Kidney capillary endothelial cell (primary cell): ENCODE measurements at places on chromosomes 4 and X.
A peak's percentile ranks its signal among the peaks of the same experiment; 100 is the strongest.

DNA sequence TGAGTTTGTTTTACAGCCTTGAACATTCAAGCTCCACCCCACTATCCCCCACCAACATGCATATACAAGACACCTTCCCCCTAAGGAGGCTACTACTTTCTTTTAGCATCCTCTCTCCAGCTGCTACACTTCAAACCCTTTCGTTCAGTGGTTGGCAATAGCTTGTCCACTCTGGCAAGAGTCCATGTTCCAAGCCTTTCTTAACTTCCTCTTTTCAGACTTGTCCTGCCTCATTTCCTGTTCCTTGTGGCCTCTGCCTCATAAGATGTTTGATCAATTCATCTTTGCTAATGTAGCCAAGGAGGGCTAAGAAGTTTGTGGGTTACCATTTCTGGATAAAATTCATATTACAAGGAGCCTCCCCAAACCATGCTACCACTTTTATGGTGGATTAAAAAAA lies 20.8 kb upstream of the ZCCHC12 start:
- DNase-seq: no peak

DNA sequence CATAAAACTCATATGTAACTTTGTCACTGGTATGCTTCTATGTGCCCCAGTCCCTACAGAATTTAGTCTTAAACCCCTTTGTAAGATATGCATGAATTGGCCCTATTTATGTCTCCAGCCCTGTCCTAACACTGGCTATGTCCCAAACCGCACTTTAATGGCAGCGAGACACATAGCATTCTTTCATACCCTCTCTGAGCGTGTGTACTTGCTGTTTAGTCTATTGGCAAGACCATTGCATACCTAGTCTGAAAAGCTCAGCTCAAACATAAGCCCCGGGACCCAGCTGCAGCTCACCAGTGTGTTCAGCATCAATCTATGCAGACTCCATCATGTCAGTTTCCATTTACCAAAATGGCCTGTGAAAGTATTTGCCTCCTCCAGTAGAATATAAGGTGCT lies 1018.4 kb upstream of the TENM3 start:
- no peak for DNase-seq

- DNase-seq: no peak
These were observed 45.0 kb upstream of the TNIP3 start for GRCh38 chr4:121209171-121209570.

DNA sequence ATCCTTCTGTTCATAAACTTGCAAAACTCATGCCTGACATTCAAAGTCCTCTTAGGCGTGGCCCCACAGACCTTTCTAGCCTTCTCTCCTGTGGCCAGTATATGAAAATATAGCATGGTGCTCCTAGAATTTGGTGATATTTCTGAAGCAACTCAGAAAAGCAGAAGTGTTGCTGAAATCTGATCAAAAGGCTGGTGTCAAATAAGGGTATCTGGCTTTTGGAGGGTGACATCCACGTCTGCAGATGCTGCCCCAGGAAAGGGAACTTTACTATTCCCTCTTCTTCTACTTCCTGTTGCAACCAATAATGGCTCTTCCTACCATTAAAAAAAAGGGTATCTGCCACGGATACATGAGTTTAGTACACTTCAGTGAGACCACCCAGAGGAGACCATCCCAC lies 83.9 kb upstream of the RPS6KA3 start:
- DNase-seq: no peak

DNA sequence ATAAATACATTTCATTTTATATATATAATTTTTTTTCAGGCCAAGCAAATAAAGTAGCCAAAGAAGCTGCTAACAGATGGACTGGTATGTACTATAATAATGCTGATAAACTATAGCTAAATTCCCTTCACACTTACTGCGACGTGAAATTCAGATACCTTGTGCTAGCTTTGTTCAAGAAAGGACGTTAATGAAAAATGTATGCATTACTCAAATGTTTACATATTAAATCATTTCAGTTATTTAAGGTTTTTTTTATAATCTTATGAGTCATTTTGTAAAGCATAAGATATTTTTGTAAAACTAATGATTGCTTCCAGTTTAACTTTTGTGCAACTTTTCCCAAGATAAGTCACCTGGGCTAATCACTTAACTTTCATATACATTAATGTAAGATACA lies 57.2 kb upstream of the TMEM131L start:
- DNase-seq: no peak

- peak; percentile 97 for DNase-seq
These were observed 38.9 kb downstream of the PRIMPOL start for GRCh38 chr4:184688447-184688846.

- DNase-seq: no peak
These were observed 34.9 kb upstream of the STK26 start for GRCh38 chrX:131988236-131988635.

DNA sequence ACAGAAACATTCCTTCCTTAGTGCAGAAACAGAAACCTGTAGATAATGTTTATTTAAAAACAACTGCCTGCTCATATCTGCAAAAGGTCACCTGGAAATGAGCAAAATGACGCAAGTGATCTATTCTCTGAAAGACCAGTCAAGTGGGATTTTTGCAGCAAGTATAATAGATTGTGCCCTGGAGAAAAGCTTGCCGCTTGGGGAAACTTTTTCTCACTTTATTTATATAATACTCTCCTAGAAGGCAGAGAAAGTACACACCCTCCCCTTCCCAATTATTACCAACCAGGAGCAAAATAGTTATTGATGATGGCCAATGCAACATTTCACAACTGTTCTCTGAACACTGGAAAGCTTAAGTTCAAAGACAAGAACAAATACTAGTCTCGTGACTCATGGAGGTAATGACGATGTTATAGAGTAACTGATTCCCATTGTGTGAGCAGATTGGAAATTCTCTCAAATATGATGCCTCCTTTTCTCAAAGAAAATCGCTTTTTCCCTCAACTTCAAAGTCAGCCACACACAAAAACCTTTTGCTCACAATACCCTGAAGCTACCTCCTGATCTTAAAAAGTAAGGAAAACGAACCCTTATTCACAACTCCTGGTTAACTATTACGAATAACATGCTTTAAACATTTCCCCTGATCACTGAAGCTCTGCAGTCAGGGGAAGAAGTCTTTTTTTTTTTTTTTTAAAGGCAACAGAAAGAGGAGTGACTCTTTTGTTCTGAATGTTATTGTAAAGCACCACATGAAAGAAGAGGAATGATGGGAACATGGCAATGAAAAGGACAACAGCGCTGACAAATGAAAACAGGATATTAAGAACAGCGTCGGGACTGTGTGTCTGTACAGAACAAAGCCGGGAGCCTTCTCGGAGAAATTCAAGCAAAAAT lies 41.0 kb downstream of the MID1 start:
- peak; percentile 57 for DNase-seq

GRCh38 chr4:7773401-7774180 lies 166.1 kb downstream of the AFAP1 start:
- no peak for DNase-seq

DNA sequence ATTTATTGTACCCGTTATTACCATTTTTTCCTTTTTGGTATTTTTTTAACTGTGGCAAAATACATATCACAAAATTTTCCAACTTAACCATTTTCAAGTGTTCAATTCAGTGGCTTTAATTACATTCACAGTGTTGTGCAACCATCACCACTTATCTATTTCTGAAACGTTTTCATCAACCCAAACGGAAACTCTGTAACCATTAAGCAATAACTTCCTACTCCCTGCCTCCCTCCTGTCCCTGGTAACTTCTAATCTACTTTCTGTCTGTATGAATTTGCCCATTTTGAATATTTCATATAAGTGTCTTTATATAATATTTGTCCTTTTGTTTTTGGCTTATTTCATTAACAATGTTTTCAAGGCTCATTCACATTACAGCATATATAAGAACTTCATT lies 57.4 kb upstream of the MSN start:
- DNase-seq: no peak

- DNase-seq: no peak
These were observed 5.1 kb upstream of the FAT1 start for GRCh38 chr4:186728631-186729271.

GRCh38 chr4:74858921-74859562 lies 64.7 kb upstream of the BTC start:
- DNase-seq: no peak

DNA sequence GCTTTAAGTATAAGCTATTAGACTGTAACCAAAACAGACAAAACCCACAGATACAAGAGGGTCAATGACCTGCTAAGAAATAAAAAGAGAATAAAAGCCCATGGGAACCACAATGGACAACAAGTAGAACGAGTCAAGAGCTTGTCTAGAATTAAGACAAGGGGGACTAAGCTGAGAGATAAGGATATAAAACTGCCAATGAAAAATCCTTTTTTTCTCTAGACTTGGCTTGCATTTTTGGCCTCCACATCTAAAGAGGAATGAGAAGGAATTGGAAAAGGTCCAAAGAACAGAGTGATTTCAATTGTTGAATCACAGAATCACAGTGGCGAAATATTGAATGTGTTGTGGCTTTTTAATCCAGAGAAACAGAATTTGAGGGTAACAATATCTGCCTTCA lies 135.7 kb downstream of the QDPR start:
- no peak for DNase-seq

DNA sequence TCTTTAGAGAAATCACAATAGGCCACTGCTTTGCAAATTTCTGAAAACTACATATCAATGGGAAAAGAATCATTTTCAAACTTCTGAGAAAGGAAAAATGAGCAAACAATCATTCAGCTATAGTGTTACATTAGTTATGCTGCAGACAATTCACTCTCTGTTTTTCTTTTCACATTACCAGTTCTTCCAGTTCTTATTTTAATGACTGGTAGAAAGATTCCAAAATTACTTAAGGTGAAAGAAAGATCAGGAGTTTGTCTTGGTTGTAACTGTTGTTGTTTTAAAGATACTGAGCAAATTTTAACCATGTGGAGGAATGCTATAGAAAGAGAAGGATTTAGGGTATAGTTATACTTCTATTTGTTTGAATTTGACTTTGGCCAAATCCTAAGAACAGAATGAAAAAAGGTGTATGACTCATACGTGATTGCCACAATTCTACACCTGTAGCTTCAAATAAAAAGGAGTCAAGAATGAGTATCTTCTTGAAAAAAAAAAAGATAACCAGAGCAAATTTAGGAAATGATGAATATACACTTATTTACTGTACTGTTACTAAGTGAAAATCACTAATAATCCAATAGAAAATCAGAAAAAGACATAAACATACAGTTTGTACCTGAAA lies 21.0 kb upstream of the RASGEF1B start:
- no peak for DNase-seq

DNA sequence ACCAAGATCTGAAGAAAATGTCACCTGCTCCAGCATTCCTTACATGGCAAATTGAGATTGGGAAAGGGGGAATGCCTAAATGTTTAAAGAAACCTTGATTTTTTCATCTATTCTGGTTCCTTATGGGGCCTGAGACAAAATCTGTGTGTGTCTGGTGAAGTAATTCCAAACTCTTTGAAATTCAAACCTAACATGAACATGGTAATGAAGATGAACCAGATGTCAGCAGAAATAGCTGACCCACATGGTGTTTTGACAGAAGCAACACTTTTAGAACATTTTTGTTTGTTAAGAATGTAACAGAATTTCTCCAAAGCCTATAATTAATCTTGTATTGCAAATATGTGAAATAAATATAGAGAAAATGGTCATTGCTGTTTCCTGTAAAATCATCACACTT lies 133.0 kb downstream of the PARM1 start:
- DNase-seq: no peak
